A549 treated with AZD2906 at 1 μM for 4 hours (cell line): ENCODE measurements at places on chromosomes 1 and 21. TPM values are rescaled to one million over a fixed set of nuclear protein-coding genes. Genes with fewer than 3 reads are reported as not detected.

The KCNJ15 gene
- total RNA-seq, result 0.12 to 0.53 TPM (median 0.18 TPM) in 5 replicates

The TCHH gene
- 0.23 to 0.28 TPM (median 0.25 TPM) in 5 replicates for total RNA-seq

The RGS7 gene
- 0.02 to 0.03 TPM (median 0.02 TPM) in 3 of 5 replicates, not detected in the others for total RNA-seq

The DIO1 gene
- total RNA-seq, result not detected in 5 replicates

The NCDN gene
- total RNA-seq, result 13.7 to 19.1 TPM (median 17.7 TPM) in 5 replicates

The GJA9 gene
- 0.03 TPM in 1 of 5 replicates, not detected in the others for total RNA-seq

The C1orf198 gene
- 17.6 to 20.3 TPM (median 18.4 TPM) in 5 replicates for total RNA-seq

The CD84 gene
- not detected in 5 replicates for total RNA-seq

The BTBD19 gene
- total RNA-seq, result 1.5 to 2.6 TPM (median 2.4 TPM) in 5 replicates

The S100A1 gene
- total RNA-seq, result 0.22 to 1.2 TPM (median 0.87 TPM) in 5 replicates

The RAB25 gene
- 0.21 TPM in 1 of 5 replicates, not detected in the others for total RNA-seq

The SLC45A3 gene
- 4.2 to 5.2 TPM (median 5.1 TPM) in 5 replicates for total RNA-seq

The MSH4 gene
- 0.02 TPM in 2 of 5 replicates, not detected in the others for total RNA-seq
